LoVo (cell line): ENCODE measurements at places on chromosomes 1 and 21.

GRCh38 chr1:54934869-54935268 is 45.6 kb upstream of the TMEM61 start:
- DNase-seq = no peak

GRCh38 chr1:173410794-173411236 is 66.3 kb upstream of the PRDX6 start:
- DNase-seq = no peak

DNA sequence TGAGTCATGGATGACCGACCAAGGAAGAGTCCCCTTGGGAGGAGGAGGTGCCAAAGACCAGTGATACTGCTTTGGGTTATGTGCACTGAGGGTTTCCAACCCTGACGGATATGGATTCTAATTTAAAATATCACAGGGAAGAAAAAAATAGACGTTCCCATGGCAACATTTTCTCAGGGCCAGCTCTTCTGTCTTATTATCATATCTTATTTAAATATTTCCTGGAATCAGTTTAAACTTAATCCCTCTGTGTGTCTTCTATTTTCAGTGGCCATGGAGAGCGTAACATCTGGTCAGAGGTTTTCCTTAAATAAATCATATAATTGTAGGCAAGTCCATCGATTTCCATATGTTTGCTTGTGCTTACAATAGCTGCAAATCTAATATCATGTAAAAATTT is 205.4 kb upstream of the FMN2 start:
- DNase-seq = no peak

- no peak for DNase-seq
Measured at GRCh38 chr1:30765556-30766434, 8.2 kb upstream of the LAPTM5 start.

DNA sequence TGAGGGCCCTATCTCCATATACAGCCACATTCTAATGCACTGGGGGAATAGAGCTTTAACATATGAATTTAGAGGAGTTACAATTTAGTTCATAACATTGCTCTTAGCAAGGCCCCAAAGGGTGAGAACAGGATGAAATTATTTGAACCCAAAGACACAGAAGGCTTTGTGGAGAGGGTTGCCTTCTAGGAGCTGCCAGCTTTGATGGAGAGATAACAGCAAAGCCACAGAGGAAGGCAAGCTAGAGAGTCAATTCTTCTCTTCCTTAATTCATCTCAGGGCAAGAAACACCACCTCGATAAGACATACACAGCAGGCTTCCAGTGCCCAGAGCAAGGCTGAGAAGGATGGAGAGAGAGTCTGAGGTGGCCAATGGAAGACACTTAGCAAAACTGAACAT is 94.8 kb upstream of the TMPRSS15 start:
- DNase-seq = no peak

- no peak for DNase-seq
Measured at GRCh38 chr21:15895142-15896106, 165.6 kb downstream of the USP25 start.

- DNase-seq = no peak
Measured at GRCh38 chr1:51627672-51628071, 10.8 kb downstream of the OSBPL9 start.

DNA sequence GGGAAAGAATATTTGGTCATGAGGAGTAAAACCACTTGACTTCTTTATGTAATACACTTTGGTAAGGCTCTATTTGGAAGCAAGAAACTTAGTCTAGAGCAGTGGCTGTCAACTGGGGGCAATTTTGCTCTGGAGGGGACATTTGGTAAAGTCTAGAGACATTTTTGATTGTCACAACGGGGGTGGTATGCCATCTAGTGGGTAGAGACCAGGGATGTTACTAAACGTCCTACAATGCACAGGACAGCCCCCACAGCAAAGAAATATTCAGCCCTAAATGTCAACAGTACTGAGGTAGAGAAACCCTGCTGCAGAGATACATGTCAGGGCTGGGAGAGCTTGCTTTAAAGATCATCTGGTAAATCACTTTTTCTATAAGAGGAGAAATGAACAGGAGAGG is 13.5 kb downstream of the FUCA1 start:
- no peak for DNase-seq

- no peak for DNase-seq
Measured at GRCh38 chr1:185377831-185378230, 60.8 kb upstream of the IVNS1ABP start.

GRCh38 chr1:5977494-5978444 is 14.5 kb downstream of the NPHP4 start:
- no peak for DNase-seq

DNA sequence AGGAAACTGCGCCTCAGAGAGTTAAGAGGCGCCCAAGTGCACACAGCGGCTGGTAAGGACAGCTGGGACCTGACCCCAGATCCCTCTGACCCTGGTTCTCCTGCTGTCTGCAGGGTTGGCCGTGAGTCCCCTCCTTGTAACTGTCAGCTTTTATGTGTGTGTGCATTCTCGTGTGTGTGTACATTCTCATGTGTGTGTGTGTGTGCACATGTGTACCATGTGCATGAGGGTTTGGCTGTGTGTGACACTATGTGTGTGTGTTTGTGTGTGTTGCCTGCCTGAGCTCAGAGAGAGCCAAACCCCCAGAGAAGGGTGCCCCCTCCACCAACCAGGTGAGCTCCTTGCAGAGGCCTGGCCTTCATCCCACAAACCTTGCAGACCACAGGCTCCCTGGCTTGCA is 25.9 kb upstream of the EFHD2 start:
- no peak for DNase-seq

- DNase-seq = no peak
Measured at GRCh38 chr1:4794020-4794780, 139.8 kb downstream of the AJAP1 start.

DNA sequence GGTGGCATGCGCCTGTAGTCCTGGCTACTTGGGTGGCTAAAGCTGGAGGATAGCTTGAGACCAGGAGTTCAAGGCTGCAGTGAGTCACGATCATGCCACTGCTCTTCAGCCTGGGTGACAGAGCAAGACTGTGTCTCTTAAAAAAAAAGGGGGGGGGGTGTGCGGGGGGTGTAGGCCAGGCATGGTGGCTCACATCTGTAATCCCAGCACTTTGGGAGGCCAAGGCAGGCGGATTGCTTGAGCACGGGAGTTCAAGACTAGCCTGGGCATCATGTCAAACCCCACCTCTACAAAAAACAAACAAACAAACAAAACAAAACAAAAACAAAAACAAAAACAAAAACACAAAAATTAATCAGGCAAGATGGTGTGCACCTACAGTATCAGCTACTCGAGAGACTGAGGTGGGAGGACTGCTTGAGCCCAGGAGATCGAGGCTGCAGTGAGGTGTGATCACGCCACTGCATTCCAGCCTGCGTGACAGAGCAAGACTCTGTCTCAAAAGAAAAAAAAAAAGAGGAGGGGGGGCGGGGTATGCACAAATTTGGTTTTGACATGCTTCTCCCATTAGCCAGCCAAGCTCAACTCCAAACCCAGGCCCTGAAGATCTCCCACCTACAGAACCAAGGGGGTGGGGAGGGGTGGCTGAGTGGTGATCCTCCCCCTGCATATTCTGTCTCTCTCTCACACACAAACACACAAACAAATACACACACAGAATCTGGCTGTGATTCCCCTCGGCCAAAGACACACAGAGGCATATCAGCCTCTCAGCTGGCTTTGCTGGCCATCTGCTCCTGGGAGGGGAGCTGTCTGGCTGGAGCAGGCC is 3.1 kb downstream of the PTAFR start:
- DNase-seq = no peak

- DNase-seq = no peak
Measured at GRCh38 chr1:29525941-29526340, 289.6 kb downstream of the PTPRU start.

DNA sequence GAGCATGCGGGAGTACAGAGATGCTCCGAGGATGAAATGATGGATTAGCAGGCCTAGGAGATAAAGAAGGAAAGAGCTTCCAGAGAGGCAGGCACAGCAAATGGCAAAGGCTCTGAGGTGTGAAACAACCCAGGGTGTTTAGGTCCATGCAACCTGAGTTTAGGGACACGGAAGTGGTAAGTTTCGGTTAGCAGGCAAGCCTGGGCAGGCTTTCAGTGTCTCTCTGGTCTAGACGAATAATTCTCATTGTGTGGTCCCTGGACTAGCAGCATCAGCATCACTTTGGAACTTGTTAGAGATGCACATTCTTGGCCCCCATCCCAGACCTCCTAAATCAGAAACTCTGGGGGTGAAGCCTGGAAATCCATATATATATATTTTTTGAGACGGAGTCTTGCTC is 18.6 kb downstream of the NKAIN1 start:
- DNase-seq = no peak

DNA sequence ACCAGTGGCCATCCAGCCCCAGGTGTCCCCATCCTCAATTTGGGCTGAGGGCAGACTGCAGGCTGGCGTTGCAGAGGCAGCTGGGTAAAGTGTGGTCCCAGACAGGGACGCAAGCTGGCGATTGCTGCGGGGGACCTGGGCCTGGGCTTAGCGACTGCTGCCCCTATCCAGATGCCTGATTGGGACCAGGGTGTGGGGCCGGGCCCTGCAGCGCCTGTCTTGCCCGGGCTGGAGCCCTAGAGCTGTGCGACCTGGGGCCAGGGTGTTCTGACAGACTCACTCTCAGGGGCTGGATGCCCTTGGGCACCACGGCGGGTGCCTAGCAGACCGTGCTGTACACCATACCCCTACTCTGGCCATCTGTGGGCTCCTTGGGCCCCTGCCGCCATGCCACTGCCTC is 16.2 kb upstream of the FAAP20 start:
- no peak for DNase-seq

DNA sequence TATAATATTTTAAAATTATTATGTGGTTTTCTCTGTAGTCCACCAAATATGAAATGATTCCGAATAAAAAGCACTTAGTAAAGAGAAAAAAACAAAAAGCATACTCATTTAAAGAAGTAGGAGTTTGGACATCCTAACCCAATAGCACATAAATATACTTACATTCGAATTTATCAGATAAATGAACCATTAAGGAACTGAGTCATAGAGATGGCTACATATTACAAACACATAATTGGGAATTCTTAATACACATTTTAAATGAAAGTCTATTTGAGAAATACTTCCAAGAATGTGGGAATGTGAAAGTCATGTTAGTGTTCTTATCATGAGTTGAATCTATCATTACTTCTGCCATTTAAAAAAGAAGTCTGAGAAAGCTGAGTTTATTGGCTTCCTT is 75.0 kb downstream of the USP24 start:
- no peak for DNase-seq

DNA sequence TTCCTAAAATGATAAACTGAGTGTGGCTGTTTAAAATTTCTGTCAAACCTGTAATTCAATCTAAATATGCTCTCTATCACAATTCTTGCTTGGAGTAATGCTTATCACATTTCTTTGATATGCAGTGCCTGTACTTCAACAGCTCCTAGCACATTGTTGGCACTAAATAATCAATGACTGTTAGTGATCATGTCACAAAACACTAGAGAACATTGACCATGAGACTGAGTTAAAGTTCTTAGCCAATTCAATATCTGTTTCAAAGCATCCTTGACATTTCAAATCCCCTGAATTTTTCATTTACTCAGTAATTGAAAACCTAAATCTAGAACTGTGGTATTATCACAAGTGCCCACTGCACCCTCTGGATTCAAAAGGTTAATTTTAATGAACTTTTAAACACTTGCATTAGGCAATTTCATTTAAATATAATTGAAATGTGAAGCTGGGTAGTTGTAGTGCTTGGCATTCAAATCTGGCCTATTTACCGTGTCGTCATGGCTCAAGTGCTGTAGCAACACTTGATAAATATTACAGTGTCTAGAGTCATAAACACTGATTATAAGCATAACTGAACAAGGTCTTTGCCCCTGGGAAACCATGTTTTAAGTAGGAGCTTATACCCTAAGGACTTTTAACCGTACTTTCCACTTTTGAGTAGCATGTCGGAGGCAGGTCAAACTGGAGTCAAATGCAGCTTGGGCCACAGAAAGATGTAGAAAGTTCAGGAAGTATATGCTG is 143.6 kb downstream of the LRRC7 start:
- no peak for DNase-seq

DNA sequence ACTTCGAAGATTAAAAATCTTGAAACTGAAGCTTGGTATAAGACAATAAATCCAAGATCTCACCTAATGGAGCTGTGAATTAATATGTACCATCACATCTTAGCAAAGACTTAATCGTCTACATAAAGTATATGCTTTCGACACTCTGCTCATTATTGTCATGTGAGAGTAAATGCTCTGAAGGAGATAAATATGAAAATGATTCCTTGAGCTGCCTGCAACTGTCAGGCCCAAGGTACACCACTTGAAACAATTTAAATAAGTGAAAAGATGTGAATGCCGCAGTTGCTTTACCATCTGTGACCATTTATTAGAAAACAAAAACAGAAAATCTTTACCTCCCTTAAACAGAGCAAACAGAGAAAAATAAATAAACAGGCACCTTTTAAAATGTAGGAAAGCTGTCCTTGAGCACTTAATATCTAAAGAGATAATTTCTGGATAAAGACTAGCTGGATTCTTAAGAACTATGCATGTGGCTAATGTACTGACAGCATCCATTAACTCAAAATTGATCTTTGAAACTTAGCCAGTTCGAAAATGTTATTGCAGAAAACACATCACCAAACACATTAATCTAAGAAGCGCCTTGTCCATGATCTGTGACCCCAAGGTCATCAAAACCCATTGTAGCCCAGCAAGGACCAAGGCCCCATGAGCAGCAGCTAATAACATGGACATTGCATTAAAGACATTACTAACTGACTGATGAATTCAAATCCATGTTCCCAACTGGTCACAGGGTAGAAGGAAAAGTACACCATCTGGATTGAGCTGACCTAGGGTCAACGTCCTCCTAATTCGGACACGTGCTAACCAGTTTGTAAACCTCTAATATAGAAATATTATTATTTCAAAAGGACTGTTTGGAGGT is 18.3 kb upstream of the KRTAP7-1 start:
- no peak for DNase-seq

GRCh38 chr1:154497026-154497806 is 4.8 kb upstream of the TDRD10 start:
- DNase-seq = no peak

GRCh38 chr1:113479713-113480676 is 89.7 kb downstream of the MAGI3 start:
- DNase-seq = no peak

DNA sequence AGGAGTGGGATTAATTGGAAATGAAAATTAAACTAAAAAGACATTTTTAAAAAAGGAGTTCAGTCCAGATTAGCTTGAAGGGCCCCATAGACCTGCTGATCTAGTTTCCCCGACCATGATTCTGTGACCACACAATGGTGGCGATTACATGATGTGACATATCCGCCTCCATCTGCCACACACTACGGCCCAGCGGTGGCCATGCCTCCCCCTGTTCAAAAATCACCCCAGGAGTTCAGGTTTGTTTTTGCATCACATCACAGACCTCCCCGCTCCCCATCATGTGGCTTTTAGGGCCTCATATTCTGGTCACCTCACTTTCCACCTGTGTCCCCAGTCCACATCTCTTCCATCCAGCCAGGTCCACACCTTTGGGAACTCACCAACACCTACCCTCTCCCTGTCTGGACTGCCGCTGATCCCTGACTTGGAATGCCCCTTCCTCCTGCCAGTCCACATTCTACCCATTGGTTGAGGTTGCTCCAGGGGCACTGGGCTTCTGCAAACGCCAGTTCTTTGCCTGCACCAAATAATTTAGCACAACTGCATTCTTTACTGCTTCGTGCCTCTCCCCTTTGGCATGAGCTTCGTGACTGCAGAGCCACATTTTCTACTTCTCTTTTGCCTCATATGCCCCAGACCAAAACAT is 38.9 kb downstream of the CD247 start:
- no peak for DNase-seq
